ENCODE measurements at places on chromosomes 16 and 17.

GRCh38 chr16:71670537-71670936, 44.6 kb downstream of the MARVELD3 start:
- no peak for DNase-seq

DNA sequence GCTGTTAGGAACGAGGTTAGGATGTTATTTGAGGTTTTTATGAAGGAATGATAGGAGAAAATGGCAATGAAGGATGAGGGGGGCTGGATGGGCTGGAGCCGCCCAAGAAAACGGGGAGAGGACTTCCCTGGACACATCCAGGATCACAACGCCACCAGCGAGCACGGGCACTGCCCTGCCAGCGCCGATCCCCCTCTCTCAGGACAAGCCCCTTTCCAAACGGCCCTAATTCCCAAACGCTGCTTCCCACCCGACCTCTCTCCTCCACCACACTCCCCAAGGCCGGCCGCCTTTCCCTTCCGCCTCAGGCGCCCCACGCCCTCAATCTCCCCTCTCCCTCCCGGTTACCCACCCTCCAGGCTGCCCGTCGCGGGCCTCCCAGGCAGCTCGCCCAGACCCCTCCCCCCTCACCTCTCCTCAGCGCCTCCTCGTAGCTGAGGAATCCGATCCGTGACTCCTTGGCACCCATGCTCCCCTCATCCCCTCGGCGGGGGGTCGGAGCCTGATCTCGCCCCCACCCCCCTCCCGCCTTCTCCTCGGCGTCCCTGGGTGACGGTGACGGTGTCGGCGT, 377 bp downstream of the USP32 start:
- peak; percentile 57 for DNase-seq

DNA sequence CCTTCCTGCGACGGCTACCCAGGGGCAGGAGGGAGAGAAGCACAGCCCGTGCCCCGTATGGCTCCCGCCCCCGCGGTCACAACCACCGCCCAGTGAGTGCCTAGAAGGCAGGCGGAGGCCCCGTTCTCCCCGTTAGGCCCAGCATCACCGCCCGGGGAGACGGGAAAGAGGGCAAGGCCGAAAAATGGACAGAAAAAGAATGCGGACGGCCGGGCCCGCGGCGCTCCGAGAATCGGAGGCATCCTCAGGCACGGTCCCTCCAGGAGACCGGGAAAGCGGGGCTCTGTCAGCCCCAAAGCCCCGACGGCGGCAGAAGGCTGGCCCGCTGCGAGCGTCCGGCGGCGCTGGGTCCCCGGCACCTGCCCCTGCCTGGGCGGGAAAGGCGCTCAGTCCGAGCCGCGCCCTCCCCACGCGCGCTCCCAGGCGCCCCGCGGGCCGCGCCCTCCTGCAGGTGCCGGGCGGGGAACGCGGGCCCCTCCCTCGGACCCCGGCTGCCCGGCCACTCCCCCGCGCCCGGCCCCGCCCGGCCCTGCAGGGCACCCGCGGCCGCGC, 407 bp downstream of the MCRIP1 start:
- DNase-seq: peak; percentile 62

- no peak for DNase-seq
Measured at GRCh38 chr16:54891346-54891745, 39.3 kb upstream of the IRX5 start.

DNA sequence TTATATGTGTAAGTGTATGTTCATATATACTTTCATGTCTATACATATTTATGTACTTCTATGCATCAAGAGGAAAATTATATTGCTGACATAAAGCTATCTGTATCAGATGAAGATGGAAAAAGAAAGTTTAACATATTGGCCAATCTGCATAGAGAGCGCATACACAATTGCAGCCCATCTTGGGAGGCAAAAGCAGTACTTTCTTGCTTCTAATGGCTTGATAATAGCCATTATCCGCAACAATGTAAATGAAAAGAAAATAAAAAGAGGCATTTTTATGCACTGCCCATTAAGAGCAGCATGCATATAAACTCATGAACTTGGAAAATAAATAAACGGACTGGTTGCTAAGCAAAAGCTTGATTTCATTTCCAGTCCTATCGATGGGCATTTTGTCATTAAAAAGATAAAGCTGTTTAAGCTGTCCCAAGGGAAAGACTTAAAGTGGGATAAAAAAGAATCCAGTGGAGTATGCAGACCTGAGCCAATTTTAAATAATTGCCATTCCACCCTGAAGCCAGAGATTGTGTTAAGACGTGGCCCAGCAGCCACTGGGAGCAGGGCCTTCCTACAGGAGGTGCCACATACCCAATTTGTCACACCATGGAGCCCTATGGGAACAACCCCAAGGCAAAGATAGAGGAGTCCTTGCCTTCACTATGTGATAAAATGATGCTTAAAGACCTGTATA, 183.6 kb upstream of the CDH11 start:
- DNase-seq: no peak

GRCh38 chr17:40266882-40267281, 20.8 kb upstream of the CDC6 start:
- no peak for DNase-seq

GRCh38 chr17:740240-741017, 8.0 kb downstream of the TLCD3A start:
- peak; percentile 28 for DNase-seq

GRCh38 chr17:76248013-76248782, 7.9 kb upstream of the RNF157 start:
- DNase-seq: no peak

- DNase-seq: no peak
Measured at GRCh38 chr17:64133546-64134215, 3.7 kb upstream of the ERN1 start.

GRCh38 chr16:19784183-19784736, 66.2 kb downstream of the IQCK start:
- no peak for DNase-seq

All from activated naive CD4-positive, alpha-beta T cell treated with anti-CD3 and anti-CD28 coated beads, Interleukin-2, amount 50 U/mL, for 72 hours (primary cell).